ENCODE measurements at places on chromosomes 2 and 18.

- DNase-seq: no peak
These were observed 65.5 kb upstream of the ATG16L1 start for GRCh38 chr2:233185963-233186362.

DNA sequence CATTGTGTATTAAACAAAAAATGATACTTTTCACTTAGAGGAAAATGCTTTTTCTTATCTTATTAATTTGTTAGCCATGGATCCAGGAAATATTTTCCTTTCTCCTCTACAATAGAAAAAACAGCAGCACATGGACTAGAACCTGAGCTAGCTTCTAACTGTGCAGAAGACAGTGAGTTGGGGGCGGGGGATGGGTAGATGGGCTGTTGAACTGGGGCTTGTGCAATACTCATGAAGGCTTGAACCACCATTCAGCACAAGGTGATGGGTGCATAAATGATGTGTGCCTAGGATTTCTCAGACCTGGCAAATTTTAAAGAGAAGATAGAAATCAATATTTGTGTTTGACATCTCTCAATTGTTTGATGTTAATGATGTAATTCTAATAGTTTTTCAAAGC is 42.0 kb downstream of the COL5A2 start:
- no peak for DNase-seq

- DNase-seq: no peak
These were observed 164.9 kb downstream of the PAX3 start for GRCh38 chr2:222133897-222134296.

DNA sequence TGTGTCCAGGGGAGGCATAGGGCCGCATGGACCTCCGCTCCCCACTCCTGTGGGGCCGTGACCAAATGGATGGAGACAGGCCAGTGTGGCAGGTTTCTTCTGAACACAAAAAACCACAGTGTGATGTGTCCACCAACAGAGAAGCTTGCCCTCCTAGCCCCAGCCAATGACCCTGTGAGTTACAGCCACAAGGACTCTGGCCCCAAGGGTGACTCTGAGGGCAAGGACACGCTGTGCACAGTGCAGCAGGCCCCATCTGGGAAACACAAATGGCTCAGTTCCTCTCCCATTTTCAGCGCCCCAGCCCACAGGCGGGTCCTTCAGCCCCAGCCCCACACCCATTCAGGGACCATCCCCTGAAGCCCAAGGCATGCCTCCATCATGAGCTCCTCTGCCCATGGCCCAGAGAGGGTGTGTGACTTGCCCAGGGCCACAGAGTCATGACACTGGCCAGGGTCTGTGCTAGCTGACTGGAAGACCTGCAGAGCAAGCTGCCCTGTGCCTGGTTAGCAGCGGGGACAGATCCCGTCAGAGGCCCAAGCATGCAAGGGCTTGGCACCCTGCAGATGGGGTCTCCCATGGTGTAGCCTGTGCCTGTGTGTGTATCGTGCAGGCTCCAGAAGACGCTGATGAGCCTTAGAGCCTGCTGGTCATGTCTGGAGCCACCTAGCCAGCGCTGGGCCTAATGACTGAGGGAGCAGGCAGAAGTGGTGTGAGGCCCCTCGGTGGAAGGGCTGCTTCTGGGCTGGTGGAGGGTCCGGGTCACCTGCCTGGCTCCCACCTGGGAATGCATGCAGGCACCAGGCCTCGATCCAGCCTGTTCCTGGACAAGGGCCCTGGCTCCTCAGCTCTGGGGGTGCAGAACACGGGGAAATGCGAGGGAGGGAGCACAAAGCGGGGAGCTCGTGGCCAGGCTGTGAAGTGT is 47.7 kb downstream of the HS6ST1 start:
- no peak for DNase-seq

All from CD4-positive, alpha-beta memory T cell (primary cell).